Jurkat, Clone E6-1 (cell line): ENCODE measurements at places on chromosomes 12 and 14.

GRCh38 chr12:106084014-106084671 lies 54.6 kb downstream of the NUAK1 start:
- no peak for DNase-seq

GRCh38 chr12:67356380-67356774 lies 87.2 kb downstream of the CAND1 start:
- no peak for DNase-seq

DNA sequence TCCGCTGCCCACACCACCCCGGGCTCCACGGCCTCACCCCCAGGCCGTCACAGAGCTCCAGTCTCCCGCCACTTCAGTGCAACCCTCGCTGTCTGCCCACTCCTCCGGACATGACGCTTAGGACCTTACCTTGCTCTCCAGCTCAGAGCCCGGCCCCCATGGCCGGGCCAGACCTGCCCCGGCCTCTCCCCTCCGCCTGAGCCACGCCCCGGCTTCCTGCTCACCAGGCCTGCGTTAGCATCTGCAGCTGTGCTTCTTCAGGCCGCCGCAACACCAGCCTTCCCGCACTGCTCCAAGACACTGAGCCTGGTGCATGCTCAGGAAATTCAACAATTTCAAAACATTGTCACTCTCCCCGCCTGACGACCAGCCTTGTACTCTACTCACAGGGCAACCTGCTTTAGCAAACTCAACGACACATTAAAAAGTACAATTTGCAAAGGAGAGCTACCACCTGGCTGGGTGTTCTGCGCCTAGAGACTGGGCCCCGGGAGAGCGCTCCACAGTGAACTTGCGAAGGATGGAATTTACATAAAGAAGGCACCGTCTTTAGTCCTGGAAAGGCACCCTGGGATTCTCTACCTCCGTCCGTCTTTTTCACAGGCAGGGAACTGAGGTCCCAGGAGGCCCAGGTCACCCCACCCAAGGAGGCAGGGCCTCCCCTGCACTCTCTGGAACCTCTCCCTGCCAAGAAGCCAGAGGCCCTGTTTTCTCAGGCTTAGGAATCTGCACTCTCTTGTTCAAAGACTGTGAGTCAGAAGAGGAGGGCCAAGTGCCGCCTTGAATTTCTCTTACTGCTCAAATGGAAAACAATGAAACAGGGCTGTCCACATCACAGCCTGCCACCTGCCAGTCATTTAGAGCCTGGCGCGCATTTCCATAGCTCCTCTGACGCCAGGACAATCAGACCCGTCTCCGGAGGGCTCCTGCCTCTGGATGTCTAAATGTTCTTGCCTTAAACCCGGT lies 51.3 kb downstream of the STX2 start:
- no peak for DNase-seq

- no peak for DNase-seq
These were observed 1.2 kb downstream of the ATP6V0A2 start for GRCh38 chr12:123713398-123713797.

DNA sequence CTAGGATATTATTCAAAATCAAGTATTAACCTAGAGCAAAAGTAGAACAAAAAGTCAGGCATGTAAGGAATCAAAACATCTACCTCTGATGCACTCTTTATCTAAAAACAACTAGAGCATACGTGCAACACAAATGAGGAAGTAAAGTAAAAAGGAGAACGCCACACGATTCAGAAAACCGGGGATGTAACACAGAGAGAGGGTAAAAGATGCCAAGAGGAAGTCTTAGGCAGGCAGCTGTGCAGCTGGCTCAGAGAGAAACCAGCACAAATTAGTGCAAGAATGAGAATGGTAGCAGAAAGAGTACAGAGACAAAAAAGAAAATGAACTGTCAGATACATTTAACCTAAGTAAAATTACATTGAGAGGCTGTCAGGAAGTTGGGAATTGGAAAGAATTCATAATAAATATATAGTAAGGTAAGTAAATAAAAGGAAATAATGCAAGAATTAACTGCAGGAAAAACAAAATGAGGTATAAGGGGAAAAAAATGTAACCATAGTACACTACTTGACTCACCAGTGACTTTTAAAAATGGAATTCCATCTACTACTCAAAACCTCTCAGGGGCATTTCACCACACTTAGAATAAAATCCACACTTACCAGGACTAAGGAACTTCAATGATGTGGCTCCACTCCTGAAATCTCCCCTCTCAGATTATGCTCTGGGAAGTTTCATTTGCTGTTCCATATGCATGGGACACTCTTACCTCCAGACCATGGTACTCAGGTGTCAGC lies 17.1 kb downstream of the BCAT1 start:
- DNase-seq: no peak

DNA sequence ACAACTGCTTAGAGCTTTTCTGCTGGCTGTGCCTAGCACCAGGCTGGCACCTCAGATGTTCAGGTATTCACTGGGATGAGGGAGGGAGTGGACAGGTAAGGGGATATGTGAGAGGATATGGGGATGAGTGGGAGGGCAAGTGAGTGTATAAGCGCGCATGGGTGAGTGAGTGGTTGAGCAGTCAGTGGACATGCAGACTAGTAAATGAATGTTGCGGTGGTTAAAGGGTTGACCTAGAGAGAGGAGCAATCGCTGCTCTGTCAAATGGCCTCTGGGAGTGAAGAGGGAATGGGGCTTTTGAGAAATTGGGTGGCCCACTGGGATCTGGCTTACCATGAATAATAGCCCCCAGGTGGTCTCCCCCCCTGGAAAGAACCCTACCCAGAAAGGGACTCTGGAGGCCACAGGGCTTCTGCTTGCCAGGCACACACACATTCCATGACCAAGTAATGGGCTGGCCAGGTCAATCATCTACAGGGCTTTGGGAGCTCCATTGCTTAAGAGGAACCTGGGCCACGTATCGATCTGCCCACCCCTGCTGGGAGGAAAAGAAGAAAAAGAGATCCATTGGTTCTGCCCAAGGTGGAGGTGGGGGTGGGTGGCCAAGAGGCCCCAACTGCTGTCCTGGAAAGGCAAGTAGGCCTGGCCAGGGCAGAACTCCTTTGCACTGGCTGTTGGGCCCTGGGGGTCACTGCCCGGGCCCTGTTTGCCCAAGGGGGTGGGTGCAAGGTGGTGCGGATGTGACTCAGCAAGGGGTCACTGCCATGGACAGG lies 30.8 kb upstream of the ZFP36L1 start:
- no peak for DNase-seq

- no peak for DNase-seq
These were observed 95.1 kb downstream of the EP400 start for GRCh38 chr12:132044661-132045412.

DNA sequence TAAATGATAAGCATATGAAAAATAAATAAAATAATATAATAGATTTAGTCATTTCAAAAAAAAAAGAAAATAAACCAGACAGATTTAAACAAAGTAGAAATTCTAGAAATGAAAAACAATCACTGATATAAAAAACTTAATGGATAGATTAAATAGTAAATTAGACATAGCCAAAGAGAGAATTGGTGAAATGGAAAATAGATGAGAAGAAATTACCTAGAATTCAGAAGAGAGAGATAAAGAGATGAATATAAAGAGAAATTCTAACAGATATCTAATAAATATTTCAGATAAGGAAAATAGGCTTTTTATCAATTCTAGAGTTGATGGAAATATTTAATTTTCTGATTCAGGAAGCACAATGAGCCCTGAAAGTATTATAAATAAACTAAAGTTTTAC lies 123.1 kb downstream of the PRIMA1 start:
- DNase-seq: no peak

- no peak for DNase-seq
These were observed 9.0 kb downstream of the MVK start for GRCh38 chr12:109582636-109583035.

GRCh38 chr14:25121337-25122129 lies 71.6 kb upstream of the STXBP6 start:
- DNase-seq: no peak

DNA sequence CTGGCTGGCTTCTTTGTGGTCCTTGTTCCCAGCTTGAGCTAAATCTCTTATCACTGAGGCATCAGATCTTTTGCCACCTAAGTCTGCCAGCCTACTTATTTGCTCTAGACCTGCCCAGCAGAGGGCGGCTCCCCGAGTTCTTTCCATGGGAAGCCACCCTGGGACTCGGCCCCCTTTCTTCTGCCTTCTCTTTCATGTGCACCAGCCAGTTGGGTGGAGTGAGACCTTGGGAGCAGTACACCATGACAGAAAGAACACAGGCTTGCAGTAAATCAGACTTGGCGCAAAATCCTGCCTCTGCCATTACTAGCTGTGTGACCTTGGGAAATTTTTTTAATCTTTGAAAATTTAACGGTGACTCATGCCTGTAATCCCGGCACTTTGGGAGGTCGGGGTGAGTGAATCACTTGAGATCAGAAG lies 7.4 kb downstream of the SMAGP start:
- peak; percentile 70 for DNase-seq

- no peak for DNase-seq
These were observed 9.6 kb upstream of the GPR84 start for GRCh38 chr12:54373649-54374561.

DNA sequence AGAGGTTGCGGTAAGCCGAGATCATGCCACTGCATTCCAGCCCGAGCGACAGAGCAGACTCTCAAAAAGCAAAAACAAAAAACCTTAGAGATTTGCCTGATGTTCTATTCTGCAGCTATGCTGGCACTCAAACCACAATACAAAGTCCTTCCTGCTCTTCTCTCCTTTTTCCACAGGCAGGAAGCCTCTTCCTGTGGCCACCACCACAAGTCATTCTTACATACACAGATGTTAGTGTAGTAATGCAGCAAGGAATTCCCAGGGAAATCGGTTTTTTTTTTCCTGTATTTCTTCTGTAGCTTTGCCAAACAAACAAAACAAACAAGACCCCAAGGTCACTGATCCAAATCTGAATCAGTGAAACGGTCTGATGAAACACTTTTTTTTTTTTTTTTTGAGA lies 104.3 kb downstream of the FIGNL2 start:
- DNase-seq: peak; percentile 7
